ENCODE measurements at places on chromosomes 2 and 18.

- no peak for DNase-seq
These were observed 36.9 kb downstream of the MRPL33 start for GRCh38 chr2:27808418-27808817.

DNA sequence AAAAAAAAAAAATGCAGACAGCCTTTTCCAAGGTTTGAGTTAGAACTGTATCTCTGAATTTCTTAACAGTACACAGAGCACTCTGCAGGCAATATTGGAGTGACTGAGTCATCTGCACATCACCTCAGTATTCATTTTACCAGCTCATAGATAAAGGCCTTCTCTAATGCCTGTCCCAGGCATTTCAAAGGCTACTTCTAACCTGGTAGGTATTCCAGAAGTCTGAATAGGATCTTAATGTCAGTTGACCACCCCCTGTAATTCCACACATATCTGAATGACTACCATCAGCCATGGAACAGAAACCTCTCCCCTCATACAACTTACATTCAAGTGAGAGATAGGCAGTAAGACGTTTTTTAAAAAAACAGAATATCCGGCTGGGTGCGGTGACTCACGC is 9.0 kb downstream of the METTL21A start:
- no peak for DNase-seq

DNA sequence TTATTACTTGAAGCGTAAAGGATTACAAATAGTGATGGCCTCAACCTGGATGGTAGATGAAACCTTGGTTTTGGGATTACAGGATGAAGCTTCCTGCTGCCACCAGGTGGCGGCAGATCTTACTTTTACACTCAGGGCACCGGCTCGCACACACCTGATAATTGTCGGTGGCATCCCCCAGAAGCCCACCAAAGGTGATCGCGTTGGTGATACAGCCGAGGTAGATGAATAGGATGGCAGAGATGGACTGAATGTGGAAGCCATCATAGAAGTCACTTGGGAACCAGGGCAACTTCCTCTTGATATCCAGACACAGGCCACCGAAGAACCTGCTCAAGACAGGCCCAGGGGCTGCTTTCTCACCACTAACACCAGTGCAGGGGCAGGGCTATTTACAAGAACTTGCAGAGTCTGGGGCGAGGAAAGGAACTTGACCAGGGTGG is 51.8 kb downstream of the MTHFD2 start:
- DNase-seq: peak; percentile 33

- peak; percentile 46 for DNase-seq
These were observed 32.4 kb downstream of the ASB1 start for GRCh38 chr2:238459081-238459629.

- no peak for DNase-seq
These were observed 606 bp downstream of the AGBL5 start for GRCh38 chr2:27051902-27052645.

DNA sequence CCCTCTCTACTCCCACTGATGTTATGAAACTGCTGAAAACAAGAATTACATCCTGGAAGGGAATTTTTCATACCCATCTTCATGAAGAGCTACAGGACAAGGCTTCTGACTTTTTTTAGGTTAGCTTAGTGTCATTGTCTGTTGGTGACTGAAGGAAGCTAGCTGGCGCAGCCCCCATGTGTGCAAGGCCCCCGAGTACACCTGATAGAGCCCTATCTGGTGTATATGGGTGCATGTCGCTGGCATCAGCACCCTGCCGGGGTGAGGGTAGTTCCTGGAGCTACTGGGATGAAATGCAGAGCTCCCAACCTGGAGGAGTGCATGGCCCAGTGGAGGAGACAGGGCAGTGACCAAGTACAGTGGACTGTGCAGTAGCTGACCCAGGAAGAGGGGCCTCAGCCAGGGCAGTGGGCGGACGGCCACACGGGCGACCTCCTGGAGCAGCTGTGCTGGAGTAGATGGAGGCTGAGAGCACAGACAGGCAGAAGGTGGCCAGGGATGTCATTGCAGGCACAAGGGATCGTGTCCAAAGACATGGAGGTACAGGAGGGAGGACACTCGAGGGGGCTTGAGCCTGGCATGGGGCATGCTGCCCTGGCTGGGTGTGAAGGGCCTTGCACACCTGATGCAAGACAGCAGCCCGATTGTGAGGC is 12.1 kb downstream of the IMPA2 start:
- no peak for DNase-seq

- DNase-seq: no peak
These were observed 84.6 kb downstream of the RDH14 start for GRCh38 chr2:18475884-18476283.

DNA sequence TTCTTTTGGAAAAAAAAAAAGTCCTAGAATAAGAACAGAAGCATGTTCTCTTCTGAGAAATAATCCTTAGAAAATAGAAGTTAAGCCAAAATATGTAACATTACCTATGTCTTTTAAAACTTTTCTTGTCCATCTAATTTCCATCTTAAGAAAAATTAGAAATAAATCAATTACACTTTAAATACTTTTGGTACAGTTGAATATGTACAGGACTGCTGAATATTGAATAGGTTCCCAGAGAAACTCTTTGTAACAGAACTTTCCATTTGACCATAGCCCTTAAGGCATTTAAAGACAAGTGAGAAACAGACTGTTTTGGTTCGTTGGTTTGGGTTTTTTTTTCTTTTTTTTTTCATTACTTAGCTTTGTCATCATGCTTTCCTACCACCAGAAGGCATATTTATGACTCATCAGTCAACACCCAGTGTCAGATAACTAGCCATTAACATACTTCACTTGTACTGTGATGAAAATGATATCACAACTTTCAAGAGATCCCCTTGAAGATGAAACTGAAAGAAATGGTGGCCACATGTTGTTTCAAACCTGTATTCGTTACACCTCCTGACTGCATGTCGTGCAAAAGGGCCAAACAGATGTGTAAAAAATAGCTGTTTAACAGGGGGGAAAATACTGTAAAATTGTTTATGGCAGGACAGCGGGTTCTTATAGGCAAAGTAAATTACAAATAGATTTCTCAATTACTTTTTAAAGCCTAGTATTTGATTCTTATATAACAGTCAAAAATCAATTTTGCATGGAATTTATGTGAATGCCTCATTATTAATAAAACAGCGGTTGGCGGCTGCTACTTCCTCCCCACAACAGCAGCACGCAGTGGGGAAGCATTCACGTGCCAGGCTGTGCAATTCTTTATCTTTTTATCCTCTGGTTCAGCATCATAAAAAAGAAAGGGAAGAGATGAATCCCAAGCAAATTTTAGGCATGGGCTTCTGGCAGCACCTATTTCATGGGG is 280.7 kb upstream of the HNRNPA3 start:
- DNase-seq: peak; percentile 77

DNA sequence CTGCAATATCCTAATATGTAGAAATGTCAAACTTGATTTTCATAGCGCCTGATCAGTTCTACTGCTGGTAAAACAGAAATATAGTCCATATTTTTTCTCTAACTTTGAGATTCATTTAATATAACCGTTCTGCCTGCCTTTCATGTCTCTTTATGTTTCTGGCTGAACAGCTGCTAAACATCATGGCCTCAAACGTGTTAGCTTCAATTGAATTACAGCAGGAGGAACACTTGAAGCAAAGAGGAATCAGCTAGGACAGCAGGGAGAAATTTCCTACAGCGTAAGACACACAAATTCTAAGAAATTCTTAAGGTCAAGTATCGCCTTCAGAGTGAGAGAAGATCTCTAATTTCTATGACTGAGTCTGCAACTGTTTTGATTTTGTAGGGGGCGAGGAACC is 433.2 kb downstream of the FBXO15 start:
- no peak for DNase-seq

DNA sequence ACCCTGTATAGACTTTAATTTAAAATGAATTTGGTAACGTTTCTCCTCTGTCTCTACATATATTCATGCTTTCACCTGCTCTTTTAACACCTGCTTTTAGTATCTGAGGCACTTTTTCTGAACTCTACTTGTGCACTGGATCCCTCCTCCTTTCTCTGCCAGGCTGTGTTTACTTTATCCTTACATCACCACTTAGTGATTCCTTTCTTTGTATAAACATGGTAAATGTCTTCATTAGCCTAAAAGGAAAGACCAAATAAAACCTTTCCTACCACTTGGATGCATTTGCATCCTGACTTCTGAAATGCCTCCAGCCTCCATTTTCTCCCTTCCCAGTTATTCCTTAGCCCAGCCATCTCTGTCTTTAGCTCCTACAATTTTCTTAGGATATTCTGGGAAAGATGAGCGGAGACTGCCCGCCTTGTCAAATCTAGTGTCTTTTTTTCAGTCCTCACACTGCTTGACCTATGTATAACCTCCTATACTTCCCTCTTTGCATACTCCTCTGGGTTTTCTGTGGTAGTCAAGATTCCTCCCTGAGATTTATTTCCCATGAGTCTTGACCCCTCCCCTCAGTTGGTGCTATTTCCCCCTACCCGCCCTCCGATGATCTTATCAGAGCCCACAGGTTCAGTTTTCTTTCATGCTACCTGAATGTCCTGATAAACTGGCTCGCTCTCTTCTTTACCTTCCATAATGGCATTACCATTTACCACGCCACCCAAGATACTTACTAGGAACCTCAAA is 44.8 kb downstream of the REL start:
- peak; percentile 24 for DNase-seq

GRCh38 chr2:240293557-240294461 is 141.7 kb upstream of the GPC1 start:
- no peak for DNase-seq

- no peak for DNase-seq
These were observed 335.2 kb downstream of the NUP35 start for GRCh38 chr2:183459466-183459865.

- no peak for DNase-seq
These were observed 5.4 kb upstream of the IL1RL2 start for GRCh38 chr2:102181376-102181775.

GRCh38 chr2:95009412-95009811 is 16.1 kb upstream of the MAL start:
- DNase-seq: no peak

DNA sequence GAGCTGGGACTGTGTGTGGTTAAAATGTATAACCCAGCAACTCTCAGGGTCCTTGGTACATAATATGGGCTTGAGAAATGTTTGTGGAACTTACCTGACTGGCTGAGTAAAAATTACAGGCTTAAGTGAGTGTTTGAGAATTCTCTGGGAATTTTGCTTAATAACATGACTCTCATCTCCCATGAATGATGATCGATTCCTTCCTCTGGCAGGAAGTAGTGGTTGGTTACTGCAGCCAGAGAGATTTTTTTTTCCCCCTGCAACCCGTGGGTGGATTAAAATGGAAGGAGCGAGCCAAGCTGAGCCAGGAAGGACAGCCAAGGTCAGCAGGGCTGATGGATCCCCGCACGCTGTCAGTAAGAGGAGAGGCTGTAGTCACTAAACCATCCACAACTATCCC is 40.6 kb upstream of the RFX8 start:
- peak; percentile 32 for DNase-seq

DNA sequence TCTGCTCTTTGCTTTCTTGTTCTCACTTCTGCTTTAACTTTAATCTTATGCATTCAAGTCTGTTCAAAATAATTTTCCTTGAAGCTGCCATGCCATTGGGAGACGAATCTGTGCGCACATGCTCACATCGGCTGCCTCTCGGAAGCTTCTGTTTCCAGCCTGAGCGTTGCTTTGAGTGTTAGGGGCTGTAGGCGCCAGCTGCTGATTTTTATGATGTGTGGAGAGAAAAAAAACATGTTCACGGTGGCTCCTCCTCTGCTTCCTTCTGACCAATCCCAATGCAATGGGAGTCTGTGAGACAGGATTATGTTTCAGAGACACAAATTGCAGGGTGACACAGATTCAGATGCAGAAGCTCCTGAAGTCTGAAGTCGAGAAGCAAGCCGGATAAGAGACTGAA is at the start of gene MC4R:
Gene MC4R (minus strand): TSS at position 180 of the 400 bp plus-strand sequence. CDS start 426 bp downstream, outside the sequence.
- DNase-seq: peak; percentile 88

GRCh38 chr18:7273301-7273921 is 42.5 kb downstream of the LRRC30 start:
- peak; percentile 62 for DNase-seq

GRCh38 chr18:55743736-55744135 is 155.7 kb upstream of the TCF4 start:
- no peak for DNase-seq

- DNase-seq: no peak
These were observed 25.5 kb downstream of the LGALSL start for GRCh38 chr2:64479259-64480117.

- DNase-seq: peak; percentile 56
These were observed 46.5 kb downstream of the MBP start for GRCh38 chr18:77086034-77086433.

DNA sequence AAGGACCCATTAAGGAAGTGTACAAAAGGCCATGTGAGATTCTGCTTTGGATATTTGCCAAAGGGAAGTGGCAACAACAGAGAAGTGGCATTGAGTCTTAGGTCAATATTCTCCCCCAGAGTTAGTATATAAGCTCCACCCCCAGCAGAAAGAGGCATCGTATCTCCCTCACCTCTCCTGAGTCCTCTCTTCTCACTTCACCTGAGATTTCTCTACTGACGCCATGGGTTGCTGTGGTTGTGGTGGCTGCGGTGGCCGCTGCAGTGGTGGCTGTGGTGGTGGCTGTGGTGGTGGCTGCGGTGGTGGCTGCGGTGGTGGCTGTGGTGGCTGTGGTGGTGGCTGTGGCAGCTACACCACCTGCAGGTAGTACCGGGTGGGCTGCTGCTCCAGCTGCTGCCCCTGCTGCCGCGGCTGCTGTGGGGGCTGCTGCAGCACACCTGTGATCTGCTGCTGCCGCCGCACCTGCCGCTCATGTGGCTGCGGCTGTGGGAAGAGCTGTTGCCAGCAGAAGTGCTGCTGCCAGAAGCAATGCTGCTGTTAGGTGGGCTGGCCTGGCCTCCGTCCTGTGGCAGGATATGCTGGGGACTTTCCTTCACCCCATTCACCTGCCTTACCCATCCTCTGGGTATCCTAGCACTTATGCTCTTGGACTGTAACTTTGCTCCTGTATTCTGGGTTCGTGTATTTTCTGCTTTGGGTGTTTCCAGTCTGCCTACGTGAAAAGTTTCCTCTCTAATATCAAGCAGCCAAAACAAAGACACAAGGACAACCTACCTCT is 5.9 kb downstream of the SCYGR3 start:
- no peak for DNase-seq

DNA sequence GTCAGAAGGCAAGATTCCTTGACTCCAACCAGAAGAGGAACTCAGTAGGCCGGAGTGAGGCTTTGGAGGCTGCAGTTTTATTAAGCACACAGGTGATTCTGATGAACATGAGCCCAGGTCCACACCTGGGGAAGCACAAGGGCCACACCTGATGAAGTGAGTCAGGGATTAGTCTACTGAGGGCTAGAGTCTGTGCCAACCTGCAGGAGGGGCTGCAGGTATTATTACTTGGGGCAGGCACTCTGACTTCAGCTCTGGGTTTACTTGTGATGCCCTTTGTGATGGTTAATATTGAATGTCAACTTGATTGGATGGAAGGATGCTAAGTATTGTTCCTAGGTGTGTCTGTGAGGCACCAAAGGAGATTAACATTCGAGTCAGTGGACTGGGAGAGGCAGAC is 75.2 kb upstream of the ZCCHC2 start:
- no peak for DNase-seq

DNA sequence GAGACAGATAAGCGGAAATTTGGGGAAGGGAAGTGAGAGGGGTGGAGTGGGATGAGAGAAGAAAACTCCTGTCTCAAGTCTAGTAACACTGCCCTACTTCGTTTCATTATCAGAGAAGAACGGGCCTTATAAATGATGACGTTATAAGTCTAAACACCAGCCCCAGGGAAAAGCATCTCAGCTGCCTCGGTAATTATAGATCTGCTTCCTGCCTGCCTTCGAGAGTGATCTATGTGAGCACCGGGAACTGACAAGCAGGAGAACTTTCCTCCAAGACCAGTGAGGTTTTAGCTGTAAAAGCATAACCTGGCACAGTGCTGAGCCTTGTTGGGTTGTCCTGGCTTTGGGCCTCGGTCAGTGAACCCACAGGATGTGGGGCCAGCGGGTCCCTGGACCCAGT is 227.9 kb upstream of the SIX2 start:
- no peak for DNase-seq
